Umbilical cord (tissue), 2 donors: ENCODE measurements at places on chromosomes 16 and 17.

- peak; percentile 60 for DNase-seq
Measured at GRCh38 chr16:17520561-17520960, 49.8 kb upstream of the XYLT1 start.

- DNase-seq: no peak
Measured at GRCh38 chr17:50323060-50323459, 22.9 kb upstream of the XYLT2 start.

DNA sequence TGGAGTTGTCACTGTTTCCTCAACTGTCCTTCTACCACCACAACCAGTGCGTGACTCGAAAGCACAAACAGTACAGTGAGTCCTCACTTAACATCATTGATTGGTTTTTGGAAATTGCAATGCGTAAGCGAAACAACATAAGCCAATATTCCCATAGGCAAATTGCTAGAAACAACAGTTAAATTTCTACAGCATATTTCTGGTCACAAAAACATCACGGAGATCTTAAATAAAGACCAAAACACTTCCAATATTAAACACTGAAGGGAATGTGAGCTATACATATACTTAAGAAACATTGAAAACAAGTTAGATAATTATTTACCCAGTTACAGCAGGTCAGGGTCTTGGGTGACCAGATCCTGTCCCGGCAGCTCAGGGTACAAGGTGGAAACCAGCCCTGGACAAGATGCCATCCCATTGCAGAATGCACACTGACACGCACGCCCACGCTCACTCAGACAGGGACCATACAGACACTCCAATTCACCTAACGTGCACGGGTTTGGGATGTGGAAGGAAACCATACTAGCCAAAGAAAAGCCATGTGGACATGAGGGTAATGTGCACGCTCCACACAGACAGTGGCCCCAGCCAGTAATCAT lies 4.7 kb downstream of the SLC13A5 start:
- DNase-seq: no peak

- no peak for DNase-seq
Measured at GRCh38 chr16:53370827-53371226, 63.4 kb upstream of the RBL2 start.

DNA sequence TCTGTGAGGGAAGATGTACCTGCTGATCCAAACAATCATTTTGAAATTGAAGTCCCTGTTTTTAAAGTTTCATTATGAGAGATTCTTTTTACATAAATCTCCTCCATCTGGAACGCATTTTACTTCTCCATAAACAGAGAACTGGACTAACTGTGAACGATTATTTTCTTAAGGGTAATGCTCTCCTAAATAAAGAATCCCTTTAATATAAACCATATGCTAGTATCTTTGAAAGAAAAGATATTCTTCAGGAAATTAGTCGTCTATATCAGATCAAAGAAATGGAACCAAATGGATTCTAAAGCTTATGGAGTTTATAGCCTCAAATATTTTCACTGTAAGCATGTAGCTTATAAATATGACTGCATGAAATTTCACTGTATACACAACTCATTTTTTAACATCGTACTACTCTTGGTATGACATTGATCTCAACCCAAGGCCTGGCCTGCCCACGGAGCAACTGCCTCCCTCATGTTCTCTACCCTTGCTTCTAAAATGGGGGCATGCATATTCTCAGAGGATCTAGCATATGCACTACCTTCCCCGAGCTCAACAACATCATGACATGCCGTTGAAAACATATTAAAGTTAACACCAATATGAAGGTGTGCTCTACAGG lies 66.4 kb downstream of the MYH10 start:
- DNase-seq: peak; percentile 85

- no peak for DNase-seq
Measured at GRCh38 chr16:58085171-58085570, 44.0 kb downstream of the CFAP20 start.

DNA sequence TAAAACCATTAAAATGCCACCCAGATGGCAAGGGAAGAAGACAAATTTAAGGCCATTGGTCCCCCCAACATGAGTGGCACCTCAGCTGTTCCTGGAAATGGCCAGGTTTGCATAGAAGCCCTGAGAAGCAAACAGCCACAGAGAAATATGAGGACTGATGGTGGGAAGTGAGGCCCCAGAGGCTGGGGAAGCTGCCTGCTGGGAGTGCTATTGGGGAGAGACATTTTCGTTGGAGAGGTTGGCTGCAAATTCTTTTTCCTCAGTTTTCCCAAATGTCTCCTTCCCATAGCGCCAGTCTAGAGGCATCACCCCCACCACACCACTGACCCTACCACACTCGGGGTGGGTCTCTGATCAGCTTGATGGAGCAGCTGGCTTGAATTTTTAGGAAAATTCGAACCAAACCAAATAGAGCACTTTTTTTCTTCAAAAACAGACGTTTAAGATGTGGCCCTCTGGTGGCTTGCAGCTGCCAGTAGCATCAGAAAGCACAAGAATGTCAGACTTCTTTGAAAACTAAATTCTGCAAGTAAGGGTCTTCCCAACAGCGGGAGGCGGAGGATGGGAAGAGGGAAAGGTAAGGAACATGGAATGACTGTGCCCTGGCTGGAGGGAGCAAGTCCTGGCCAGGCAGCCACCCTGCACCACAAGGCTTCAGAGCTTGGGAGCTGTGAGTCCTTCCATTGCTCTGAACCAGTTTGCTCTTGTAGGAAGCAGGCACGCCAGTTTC lies 13.2 kb upstream of the SLC12A3 start:
- no peak for DNase-seq

DNA sequence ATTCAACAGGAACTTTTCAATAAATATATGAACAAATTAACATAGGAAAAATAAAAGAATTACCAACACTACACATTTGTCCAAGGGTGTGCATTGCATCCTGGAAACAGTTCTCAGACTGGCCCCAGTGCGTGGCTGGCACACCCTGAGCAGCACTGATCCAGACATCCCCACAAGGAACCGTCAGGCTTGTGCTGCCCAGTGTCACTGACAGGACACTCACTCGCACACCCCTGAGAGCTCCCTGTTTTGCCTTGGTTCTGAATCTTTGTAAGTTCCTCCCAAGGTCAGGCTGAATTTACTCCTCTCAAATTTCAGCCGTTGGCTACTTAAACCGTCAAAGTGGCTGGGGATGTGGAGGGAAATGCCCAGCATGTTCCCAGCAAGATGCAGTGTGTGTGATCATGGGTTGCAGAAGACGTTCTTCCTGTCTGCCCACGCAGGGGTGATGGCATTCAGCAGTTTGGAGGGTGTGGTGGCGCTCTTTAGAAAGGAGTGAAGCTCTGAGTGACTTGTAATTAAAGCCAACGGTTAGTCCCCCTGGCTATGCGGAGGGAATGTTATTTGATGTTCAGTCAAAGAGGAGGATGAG lies 1.7 kb downstream of the MT2A start:
- DNase-seq: peak; percentile 26

DNA sequence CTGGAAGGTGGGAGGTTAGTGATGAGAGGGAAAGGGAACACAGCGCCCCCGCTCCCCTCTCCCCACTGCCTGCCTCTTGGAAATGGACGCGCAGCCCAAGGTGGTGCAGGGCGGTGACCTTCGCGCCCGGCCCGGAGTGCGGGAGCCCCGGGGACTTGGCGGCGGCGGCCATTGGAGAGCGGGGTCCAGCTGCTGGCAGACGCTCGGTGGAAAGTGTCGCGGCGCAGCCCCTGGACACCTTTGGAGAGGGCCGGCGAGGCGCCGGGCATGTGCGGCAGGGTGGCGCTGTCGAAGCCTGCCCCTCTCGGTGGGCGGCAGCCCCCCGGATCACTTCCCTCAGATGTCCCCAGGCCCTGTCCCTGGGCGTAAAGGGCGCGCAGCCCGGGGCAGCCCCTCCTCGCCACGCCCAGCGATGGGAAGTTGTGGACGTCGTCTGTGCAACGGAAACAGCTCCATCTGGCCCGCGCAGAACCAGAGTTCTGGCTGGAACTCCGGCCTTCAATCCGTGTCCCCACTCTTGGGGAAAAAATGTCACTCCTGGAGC lies 16.7 kb downstream of the SALL1 start:
- no peak for DNase-seq

GRCh38 chr16:88783391-88784073 lies 1.5 kb downstream of the PIEZO1 start:
- peak; percentile 34 for DNase-seq

DNA sequence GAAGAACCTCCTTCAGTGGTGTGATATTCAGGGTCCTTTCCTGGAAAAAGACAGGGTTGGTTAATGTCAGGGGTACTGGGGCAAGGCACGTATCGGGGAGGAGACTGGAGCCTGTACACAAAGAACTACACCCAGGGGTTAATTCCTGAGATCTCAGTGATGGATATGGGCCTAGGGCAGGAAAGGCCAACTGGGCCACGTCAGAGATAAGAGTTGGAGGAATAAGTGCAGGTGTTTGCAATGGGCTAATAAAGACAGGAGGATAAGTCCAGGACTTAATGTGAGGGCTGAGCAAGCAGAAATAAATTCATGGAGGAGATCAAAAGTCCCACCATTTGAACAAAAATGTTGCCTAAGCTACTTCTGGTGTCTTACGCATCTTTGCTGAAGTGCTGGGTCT lies 10.4 kb upstream of the HERPUD1 start:
- no peak for DNase-seq

DNA sequence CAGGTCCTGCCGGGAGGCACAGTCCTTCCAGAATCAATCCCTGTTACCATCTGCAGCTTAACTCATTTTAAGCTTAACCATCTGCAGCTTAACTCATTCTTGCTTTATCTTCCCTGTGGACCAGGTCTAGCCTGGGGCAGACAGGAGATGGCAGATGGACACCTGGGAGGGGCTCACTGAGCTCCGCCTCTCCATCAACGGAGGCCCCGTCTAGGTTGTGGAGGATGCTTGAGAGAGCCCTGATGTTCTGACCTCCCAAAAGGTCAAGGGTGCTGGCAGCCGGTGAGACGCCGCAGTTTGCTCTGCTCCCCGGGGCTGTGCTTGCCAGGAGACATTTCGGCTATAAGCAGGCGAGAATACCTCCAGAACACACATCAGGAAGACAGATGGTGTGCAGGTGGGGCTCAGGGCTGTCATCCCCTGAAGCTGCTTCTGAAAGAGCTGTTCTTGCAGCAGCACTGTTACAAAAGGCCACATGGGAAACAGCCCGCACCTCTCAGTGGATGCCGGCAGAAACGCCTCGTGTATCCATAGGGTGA lies 41.3 kb downstream of the BAIAP2 start:
- no peak for DNase-seq

DNA sequence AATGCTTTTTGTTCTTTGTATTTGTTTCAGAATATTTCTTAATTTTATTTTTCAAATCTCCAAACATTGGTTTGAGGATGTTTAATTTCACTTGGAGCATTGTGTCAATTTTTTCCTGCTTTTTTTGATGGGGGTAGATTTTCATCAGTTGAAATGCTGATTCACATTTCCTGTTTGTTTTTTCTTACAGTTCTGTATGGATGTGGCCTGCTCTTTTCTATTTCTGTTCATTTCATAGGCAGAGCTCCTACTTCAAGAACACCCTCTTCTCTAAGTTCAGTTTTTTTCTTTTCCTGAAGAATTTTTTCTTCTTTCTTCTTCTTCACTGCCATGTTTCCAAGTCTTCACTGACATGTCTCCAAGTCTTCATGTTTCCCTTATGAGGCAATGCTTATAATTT lies 8.8 kb downstream of the MBTD1 start:
- no peak for DNase-seq
